ENCODE measurements at places on chromosomes 6 and 20.

DNA sequence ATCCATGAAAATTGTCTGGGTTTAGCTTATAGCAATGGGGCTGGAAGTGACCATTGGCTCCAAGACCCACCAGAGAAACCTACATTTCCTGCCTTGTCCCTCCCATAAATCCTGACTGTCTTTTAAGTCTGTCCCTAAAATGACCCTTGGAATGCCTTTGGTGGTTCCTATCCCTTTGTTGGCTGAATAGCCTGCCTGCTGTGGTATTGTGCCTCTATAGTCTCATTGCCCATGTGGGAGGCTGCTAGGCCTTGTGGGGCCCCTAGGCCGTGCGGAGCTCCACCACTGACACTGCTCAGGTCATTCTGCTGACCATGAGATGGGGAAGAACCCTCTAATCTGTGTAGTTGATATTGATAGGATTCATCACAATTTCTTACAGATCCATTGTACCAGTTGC, 43.3 kb downstream of the SCP2D1 start:
- no peak for DNase-seq
- no peak overlapping the region for H3K4me3 ChIP-seq
- H3K36me3 ChIP-seq, result no peaks in the 10 kb centered on the region
- no peak overlapping the region for H3K27ac ChIP-seq

- H3K4me3 ChIP-seq, result no peak overlapping the region
- no peak for DNase-seq
- peaks cover 2% of the 10 kb centered on the region for H3K36me3 ChIP-seq
Observed at GRCh38 chr20:45073221-45073620, 27.7 kb downstream of the KCNS1 start.

- H3K4me1 ChIP-seq, result peaks cover 24% of the 10 kb centered on the region
- H3K27me3 ChIP-seq, result no peaks in the 10 kb centered on the region
- no peaks in the 10 kb centered on the region for H3K36me3 ChIP-seq
- H3K4me3 ChIP-seq, result peak overlapping the region; percentile 70
- peak overlapping the region; percentile 51 for H3K27ac ChIP-seq
- DNase-seq, result peak; percentile 42
Observed at GRCh38 chr6:155143578-155144106, 120.2 kb upstream of the CLDN20 start.

GRCh38 chr6:38871741-38872568, 156.8 kb downstream of the DNAH8 start:
- peak; percentile 64 for DNase-seq
- no peaks in the 10 kb centered on the region for H3K27me3 ChIP-seq
- no peaks in the 10 kb centered on the region for H3K36me3 ChIP-seq
- H3K4me3 ChIP-seq, result no peak overlapping the region
- no peak overlapping the region for H3K27ac ChIP-seq
- no peaks in the 10 kb centered on the region for H3K4me1 ChIP-seq

- peaks cover 15% of the 10 kb centered on the region for H3K27me3 ChIP-seq
- H3K4me3 ChIP-seq, result no peak overlapping the region
- no peaks in the 10 kb centered on the region for H3K4me1 ChIP-seq
- H3K36me3 ChIP-seq, result no peaks in the 10 kb centered on the region
Observed at GRCh38 chr6:39072830-39073229, 24.2 kb downstream of the GLP1R start.

DNA sequence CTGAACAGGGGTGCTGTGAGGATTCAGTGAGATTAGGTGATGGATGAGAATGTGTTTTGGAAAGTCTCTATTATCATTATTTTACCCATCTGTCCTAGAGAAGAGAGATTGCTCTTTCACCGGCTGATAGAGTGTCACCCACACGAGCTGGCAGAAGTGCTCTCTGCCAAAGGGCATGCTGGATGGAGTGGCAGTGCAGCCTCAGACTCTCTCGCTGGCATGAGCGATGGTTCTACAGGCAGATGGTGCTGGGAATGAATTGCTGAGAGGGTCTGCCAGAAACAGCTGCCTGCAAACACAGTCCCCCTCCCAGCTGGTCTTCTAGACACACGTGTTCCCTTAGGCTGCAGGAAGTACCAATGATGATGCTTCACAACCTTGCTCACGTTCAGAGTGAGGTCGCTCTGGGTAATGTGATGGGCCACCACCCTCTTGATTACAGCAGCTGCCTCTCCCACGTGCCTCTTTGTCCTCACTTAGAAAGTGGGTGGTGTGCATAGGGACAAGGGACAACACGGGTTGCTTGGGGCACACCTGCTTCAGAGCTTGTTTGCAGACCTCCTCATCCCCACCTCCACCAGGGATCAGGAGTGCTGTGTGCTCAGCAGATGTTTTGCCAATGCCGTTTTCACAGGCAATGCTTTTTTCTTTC, 84.7 kb downstream of the FOXA2 start:
- no peak overlapping the region for H3K4me3 ChIP-seq
- H3K36me3 ChIP-seq, result no peaks in the 10 kb centered on the region
- no peaks in the 10 kb centered on the region for H3K4me1 ChIP-seq
- no peak overlapping the region for H3K27ac ChIP-seq
- DNase-seq, result no peak
- no peaks in the 10 kb centered on the region for H3K27me3 ChIP-seq
